ENCODE measurements at places on chromosomes 1 and 21.

GRCh38 chr1:247459507-247459906 lies 1.6 kb upstream of the OR2B11 start:
- DNase-seq, result no peak

DNA sequence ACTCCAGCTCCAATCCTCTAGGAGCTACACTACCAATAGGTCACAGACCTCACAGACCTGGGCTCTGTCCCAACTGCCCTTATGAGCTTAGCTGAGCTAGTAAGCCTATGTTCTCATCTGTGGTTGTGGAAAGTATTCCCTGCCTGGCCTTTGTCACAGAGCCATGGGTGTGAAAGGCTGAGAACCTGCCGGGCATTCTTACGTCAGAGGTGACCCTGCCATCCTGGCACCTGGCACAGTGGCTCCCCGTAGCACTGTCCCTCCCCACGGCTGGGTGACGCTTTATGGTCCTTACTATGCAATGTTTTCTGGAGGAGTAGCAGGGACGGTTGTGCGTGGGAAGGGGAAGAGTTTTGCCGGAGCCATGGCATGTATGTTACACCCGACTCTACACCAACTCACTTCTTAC lies 3.5 kb downstream of the TNFRSF1B start:
- no peak for DNase-seq

DNA sequence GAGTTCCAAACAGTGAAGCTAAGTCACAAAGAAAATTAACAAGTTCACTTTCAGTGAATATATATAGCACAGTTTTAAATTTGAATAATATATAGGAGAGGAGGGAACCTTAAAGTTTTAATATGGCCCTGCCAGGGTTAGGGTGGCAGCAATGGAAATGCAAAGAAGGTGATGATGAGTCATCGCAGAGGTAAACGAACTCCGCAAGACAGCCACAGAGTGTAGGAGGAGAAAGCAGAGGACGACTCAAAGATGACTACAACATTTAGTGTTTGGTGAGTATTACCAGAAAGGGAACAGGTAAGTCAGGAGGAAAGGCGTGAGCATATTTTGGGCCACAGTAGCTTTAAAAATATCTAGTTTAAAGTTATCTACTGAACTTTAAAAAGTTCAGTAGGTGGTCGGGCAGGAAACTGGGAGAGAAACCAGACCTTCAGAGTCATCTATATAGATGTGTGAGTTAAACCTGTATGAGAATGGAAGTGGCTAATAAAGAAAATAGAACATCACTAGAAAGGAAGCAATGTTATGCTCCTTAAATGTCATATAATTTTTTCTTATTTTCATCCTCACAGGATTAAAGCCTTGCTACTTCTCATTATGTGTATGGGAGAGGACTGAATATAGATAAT lies 75.7 kb downstream of the UCHL5 start:
- no peak for DNase-seq

DNA sequence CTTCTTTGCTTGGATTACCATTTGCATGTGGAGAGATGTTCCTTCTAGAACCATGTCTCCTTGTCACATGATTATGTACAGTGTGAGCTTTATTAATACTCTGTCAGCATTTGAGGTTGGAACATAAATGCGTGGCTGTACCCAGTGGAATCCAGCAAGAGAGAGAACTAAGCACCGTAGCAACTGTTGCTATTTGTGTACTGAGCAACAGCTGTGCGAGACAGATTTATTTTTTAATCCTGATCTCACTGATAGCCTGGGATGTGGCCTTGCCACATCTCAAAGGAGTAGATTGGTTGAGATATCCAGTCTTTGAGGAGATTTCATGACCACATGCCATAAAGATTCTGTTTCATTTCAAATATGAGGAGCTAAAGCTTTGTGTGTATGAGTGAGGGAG lies 43.4 kb downstream of the KIF1B start:
- no peak for DNase-seq

GRCh38 chr1:44842862-44843655 lies at the start of gene PTCH2:
Gene PTCH2 (minus strand): TSS chr1:44843253. CDS start chr1:44842932, 321 bp downstream.
- DNase-seq, result no peak

DNA sequence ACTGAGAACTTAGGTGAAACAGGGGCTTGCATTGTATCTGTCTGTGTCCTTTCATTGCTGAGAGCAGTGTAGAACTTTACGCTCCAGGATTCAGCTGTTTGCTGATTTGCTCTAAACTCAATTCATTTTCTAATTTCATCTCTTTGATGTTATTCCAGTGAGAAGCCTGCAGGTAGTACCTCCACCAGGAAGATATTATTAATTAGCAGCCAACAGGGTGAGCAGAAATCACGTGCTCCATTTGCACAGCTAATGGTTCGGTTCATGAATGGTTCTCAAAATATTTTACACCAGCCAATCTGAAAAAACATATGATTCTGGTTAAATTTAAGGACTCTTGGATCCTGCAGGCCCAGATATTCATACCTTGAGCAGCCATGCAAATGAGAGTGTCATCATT lies 52.1 kb downstream of the SUSD4 start:
- no peak for DNase-seq

- no peak for DNase-seq
Observed at GRCh38 chr1:245842106-245842505, 665.0 kb downstream of the SMYD3 start.

Data from stimulated activated CD4-positive, alpha-beta T cell treated with anti-CD3 and anti-CD28 coated beads, TNF-alpha, amount 100 ng/mL, for 1 hour (primary cell).